ENCODE measurements at places on chromosomes 7 and 10.

GRCh38 chr7:150959739-150960734 is 18.1 kb downstream of the KCNH2 start:
- DNase-seq: no peak

- no peak for DNase-seq
Observed at GRCh38 chr10:12587451-12587888, 238.1 kb downstream of the CAMK1D start.

- DNase-seq: no peak
Observed at GRCh38 chr7:109834851-109835250, 1256.1 kb upstream of the LRRN3 start.

DNA sequence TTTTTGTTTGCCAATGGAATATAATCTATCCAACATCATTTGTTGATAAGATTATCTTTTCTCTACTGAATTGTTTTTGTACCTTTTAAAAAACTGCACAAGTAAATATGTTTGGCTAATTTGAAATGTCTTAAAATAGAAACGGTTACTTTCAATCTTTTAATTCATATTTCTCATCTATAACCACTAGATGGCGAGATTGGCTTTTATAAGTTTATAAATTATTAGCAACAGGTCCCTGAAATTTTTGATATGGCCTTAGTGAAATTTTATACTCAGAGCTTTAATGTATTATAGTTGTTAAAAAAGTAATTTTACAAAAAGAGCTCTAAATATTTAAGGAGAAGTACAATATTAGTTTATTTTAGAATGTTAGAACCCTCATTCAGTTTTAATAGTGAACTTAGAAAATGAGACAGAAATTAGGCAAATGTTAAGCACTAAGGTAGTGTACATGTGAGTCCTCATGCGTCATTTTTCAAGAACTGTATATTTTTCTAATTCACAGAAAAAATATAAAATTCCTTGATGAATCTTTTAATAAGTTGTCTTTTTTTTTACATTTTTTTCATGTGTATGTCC is 592.5 kb downstream of the ARL4A start:
- DNase-seq: peak; percentile 15

DNA sequence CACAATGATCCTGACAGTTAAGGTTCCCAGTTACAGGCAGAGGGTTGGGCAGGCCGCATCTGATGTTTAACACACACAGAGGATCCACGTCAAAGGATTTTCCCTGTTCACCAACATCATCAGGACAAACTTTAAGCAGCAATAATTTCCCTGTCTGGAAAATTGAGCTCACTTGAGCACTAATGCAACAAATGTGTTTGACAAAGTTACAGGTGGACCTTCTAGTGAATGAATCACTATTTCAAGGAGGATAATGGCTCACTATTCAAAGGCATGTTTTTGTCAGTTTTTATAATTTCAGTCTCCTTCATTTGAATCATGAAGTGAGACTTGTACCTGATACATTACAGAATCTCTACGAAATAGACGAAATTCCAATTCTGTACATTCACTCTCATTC is 127.3 kb downstream of the DIP2C start:
- DNase-seq: no peak

- no peak for DNase-seq
Observed at GRCh38 chr7:4878336-4879335, 4.9 kb downstream of the RADIL start.

DNA sequence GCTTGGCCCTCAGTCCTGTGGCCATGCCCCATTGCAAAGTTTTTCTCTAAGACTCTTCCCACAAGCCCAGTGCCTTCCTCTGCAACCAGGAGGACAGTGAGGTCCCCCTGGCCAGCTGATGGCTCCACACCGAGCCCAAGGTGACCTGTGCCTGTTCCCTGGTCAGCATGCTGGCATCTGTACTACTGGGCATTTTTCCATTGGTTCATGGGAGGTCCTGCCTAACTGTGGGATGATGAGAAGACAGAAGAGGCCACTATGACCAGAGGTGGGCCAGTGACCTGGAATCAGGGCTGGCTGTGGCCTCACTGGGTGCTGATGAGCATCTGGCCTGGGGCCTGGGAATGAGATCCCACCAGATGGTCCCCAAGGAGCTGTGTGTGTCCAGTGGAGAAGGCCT is 20.2 kb downstream of the CALML3 start:
- DNase-seq: no peak

GRCh38 chr10:69952821-69953221 is 99.8 kb upstream of the MACROH2A2 start:
- no peak for DNase-seq

DNA sequence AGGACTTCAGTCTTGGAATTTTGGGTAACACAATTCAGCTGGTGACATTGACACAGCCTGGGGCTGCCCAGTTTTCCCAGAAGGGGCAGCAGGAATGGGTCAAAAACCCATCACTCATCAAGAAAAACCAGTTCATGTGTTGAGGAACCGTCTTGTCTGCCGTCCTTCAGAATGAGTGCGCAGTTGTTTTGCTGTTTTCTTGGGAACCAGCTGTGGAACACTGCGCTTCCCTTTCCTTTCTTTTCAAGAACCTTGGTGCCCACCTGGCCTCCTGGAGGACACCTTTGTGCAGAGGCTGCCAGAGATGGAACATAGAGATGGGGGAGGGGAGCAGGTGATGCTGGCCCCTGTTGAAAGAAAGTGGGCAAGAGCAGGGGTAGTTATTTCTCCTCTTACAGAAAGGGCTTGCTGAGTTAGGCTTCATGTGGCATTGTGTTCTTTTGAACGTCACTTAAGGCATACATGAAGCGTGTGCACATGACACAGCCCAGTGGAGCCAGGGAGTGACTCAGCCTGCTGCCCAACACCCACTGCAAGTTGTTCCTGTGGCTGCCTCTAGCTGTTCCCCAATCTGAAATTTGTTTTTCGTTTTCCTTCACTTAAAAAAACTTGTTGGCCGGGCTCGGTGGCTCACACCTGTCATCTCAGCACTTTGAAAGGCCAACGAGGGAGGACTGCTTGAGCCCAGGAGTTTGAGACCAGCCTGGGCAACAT is 87.4 kb upstream of the TNS3 start:
- peak; percentile 17 for DNase-seq

Measured in globus pallidus (tissue), 1 donor.